Stimulated activated CD4-positive, alpha-beta T cell treated with anti-CD3 and anti-CD28 coated beads, Interleukin-15, amount 100 ng/mL, for 24 hours (primary cell): ENCODE measurements at places on chromosomes 4 and X.

DNA sequence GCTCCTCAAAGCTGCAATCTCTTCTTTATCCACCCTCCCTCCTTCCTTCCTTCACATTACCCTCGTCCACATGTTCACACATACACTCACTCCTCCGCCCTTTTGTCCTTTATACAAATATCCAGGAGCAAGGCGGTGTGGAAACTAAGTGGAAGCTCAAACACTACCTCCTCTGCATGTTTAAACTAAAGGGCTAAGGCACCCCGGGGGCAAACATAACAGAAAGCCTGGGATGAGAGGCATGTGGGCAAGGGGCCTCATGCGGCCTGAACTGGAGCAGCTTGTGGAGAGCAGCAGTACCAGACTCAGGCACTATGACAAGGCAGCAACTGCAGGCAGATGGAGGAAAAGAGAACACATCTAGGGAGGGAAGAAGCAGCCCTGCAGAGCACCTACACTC lies 9.5 kb downstream of the MAB21L2 start:
- no peak for DNase-seq

GRCh38 chr4:55801498-55801897 lies 18.1 kb upstream of the EXOC1L start:
- DNase-seq, result no peak

DNA sequence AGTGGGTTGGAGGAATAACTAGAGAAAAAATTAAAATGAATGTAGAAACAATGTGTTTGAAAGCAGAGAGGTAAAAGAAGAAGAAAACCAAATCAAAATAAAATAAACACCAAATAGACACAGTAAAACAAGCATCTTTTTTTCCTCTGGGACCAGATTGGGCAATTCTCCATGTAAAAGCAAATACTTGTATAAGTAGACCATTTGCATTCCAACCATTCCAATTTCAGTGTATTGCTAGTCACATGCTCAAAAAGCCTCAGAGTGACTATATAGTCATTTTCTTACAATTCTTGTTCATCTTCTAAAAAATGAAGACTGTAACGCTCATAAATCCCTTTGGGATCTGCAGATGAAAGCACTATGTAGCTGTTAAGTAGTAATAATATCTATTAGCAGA lies 969.5 kb downstream of the PCDH18 start:
- DNase-seq, result no peak

- no peak for DNase-seq
These were observed 269.9 kb downstream of the OPHN1 start for GRCh38 chrX:68163441-68163840.

DNA sequence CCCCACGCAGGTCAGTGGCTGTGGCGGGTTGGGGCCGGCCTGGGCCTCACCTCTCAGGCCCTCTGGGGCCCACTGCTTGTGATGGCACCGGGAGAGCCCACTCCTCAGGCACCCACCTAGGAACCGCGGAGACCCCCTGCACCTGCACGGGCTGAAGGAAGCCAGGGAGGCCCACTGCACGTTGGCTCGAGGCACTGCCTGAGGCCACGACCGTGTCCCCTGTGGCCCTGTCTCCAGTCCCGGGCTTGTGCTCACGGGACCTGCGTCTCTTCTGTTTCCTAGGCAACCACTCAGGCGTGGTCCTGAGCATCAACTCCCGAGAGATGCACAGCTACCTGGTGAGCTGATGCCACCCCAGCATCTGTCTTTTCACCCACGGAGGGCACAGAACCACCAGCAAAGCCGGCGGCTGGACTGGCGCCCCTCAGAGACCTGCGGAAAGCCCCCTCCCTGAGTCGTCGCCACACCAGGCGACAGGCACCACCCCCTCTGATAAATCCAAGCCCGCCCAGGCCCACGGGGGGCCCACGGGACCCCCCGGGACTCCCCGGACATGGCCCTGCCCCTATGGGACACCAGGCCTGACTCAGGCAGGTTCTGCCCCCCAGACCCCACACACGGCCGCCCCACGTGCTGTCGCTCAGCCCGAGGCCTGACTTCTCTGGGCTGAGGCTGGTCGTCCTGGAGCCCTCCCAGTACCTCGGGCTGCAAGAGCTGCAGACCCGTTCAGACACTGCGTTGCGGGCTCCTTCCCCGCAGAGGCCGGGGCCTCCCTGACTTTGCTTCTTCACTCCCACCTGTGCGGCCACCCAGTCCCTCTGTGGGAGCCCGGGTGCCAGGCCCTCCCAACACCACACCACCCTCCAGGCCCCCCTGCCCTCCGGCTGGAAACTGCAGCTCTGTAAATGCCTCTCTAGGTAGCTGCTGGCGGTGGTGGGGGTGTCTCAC lies 199.5 kb downstream of the AFAP1 start:
- DNase-seq, result no peak

- DNase-seq, result no peak
These were observed 52.7 kb downstream of the CPLX1 start for GRCh38 chr4:773214-773613.

- no peak for DNase-seq
These were observed 67.6 kb downstream of the TRIM2 start for GRCh38 chr4:153271820-153272219.

GRCh38 chr4:89496851-89497250 lies 189.3 kb upstream of the GPRIN3 start:
- no peak for DNase-seq

- DNase-seq, result no peak
These were observed 489.4 kb downstream of the TECRL start for GRCh38 chr4:63919636-63920365.

DNA sequence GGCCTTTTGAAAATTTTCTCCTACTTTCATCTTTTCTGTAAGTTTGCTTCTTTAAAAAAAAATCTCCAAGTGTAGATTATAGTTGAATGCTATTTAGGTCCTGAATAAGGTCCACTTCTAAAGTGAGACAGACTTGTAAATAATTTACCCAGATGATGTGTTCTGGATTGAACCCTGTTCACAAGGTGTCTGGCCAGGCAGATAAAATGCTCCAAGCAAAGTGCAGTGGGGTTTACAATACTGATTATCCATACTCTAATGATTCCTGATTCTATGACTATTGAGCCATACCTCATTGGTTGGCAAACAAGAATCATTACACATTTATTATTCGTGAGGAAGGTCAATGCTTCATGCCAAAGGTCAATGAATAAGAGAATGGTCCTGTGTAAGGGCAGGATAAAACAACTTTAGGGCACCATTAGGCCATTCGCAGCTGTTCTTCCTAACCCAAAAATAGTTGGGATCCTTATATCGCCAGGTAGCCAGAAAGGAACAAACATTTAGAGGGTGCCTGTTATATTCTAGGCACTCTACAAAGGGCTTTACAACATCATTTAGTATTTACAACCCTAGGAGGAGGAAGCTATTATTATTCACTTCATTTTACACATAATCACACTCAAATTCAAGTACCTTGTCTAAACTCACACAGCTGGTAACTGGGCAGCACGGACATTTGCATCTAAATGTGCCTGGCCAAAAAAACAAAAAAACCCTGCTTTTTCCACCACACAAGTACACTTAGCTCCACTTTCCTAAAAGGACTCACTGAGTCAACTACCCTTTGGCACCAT lies 18.6 kb upstream of the SAT1 start:
- DNase-seq, result no peak

GRCh38 chr4:165489786-165490185 lies 111.0 kb downstream of the CPE start:
- DNase-seq, result no peak

DNA sequence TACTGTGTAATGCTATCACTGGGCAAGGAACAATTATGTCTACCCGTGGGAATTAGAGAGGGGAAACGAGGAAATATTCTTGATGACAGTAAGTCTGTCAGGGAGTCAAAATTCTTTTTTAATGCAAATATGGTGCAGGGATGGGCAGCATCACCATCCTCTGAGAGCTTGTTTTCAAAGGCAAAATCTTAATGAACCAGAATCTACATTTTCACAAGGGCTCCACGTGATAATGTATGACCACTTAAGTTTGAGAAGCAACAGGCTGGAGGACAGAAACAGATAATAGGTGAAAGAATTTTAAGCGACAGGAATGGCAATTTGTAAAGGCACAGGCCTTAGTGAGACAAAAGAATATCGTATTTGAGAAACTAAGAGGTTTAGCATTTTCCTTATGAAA lies 63.4 kb downstream of the CLOCK start:
- no peak for DNase-seq

DNA sequence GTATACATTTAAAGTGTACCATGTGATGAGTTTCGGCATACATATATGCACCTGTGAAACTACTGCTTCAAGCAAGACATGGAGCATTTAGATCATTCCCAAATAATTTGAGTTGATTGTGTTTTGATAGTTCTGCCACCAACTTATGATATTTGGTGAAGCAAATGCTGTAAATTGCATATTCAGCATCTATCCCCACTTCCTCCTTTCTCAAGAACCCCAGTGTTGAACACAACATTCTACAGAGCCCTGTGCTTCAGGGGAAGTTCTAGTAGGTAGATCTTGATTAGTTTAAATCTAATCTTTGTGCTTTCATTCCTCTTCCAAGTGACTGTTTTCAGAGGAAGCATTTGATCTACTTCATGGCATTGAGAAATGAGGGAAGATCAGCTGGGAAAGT lies 5.4 kb upstream of the SHROOM3 start:
- no peak for DNase-seq

DNA sequence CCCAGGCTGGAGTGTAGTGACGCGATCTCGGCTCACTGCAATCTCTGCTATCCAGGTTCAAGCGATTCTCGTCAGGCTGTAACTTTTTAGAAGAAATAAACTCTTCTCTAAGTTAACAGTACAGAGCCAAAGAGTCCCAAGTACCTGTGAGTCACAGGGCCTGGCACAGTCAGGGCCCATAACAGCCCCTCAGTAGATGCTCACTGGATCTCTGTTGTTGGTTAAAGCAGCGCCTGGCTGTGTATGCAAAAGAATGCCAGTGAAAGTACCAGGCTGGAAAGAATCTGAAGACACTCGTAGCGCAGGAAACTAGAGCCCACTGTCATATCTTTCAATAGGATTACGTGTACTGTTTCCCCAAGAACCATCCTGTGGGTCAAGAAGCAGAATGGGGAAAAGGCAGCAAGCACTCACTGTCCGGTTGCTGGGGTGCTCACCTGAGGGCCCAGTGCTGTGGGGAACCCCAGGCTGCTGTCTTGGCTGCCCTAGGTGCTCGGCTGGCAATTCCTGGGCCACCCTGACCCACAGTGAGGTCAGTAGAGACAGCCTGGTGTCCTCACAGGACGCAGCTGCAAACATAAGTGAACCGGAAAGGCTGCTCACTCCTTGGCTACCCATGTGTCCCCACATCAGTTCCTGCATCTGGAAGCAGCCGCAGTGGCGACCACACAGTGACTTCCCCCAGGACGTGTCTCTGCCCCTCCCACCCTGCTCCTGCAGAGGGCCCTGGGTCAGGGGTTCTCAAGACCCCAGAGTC lies 3.1 kb upstream of the SLBP start:
- DNase-seq, result no peak

DNA sequence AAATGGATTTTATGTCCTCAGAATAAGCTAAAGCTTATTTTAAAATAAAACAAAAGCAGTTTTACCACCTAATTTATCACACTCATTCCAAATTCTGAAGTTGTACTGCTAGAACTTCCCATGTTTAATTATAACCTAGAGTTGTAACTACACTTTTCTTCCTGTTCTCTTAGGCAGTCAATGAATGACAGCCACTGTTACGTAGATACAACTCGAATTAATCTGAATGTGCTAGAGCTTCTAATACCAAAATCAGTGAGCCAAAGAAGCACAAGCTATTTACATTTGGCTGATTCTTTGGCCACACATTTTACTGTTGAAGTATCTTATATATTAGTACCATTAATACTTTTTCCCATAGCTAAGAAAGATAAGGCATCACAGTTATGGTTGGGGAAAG lies 99.0 kb upstream of the FTHL17 start:
- no peak for DNase-seq

DNA sequence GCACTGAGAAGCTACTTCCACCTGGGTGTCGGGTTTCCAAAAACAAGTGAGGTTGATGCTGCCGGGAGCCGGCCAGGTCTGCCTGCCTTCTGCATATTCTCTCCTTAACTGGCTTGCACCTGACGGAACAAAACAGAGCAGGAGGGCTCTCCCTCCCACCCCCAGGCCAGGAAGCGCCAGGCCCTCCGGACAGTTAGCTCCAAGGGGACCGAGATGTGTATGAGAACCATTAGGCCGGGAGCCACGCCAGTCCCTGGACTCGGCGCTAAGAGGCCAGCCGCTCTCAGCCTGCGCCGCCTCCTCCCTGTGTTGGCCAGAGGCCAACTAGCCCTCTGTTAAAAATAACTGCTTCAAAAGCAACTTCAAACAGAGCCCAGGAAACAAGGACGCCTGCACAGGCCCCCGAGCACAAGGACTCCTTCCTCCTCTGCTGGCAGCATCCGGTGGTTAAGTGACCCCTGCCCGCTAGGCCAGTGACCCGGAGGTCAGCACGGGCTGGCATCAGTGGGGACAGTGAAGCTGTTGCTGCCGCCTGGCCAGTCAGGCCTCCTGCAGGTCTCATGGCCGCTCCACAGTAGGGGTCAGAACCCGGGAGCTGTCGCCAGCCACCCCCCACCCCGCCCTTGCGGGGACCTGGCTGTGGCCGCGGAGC lies 107.9 kb downstream of the ABLIM2 start:
- no peak for DNase-seq

- no peak for DNase-seq
These were observed 46.8 kb downstream of the STEEP1 start for GRCh38 chrX:119518371-119518770.

- no peak for DNase-seq
These were observed 195.7 kb downstream of the GPAT3 start for GRCh38 chr4:83731609-83732008.

DNA sequence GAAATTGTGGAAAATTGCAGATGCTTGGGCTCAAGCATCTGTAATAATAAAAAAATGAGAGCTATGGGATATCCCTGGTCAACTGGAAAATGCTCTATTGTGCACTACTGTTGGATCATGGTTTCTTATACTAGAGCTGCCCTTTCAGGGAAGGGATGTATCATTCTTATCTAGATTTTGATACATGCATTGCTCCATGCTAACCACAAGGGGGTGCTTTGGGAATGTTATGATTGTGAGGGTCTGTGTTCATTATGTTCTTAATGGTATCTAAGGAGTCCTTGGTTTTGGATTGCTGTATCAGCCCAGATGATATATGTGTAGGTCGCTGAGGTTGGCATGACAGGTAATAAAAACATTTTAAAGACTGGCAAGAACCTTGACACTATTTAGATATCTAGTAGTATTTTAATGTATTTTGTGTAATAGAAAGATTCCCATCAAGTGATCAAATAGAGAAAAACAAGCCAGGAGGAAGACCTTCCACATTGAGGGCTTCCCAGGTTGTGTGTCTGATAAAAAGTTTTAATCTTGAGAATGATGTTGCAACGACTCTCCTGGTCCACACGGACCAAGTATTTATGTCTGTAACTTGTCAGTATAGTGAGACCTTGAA lies 49.2 kb upstream of the TLR2 start:
- no peak for DNase-seq

- no peak for DNase-seq
These were observed 62.5 kb upstream of the GPR174 start for GRCh38 chrX:79081895-79082512.

DNA sequence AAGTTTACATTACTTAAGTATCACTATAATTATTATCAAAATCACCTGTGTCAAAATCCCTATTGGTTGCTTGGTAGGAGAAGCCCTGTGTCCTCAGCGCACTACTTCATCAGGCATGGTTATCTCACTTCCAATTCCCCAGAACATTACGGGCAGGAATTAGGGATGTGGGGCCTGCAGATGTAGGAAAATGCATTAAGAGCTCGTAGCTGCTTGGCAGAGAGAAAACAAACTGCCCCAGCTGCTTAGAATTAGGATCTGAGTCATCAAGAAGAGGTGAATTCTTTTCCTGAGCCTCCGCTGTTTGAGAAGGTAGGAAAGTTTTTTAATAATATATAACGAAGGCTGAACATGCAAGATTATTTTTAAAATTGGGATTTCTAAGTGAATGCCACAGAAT lies 31.1 kb upstream of the CLNK start:
- no peak for DNase-seq

- DNase-seq, result no peak
These were observed 70.2 kb downstream of the GC start for GRCh38 chr4:71713611-71714203.
